ENCODE measurements at places on chromosomes 11 and 22.

DNA sequence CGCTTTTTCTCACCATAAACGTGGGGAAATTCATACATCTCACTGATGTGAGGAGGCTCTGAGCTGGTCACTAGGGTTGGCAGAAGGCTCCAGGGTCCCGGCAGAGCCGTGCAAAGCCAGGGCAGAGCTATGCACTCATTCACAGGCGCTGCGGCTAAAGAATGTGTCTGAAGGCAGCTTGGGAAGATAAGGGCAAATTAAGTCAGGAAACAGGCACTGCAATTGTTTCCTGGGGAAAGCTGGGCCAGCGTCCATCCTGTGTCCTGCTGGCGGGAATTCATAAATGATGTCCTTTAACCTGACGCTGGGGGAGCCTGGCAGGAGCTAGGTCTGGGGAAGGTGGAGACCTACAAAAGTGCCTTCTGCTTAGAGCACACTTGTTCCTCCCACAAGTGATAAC, 27.6 kb downstream of the PKNOX2 start:
- no peak for DNase-seq

- DNase-seq = no peak
Measured at GRCh38 chr22:50084080-50084477, 1.1 kb downstream of the MLC1 start.

- no peak for DNase-seq
Measured at GRCh38 chr11:57069942-57070341, 81.2 kb downstream of the OR5AK2 start.

DNA sequence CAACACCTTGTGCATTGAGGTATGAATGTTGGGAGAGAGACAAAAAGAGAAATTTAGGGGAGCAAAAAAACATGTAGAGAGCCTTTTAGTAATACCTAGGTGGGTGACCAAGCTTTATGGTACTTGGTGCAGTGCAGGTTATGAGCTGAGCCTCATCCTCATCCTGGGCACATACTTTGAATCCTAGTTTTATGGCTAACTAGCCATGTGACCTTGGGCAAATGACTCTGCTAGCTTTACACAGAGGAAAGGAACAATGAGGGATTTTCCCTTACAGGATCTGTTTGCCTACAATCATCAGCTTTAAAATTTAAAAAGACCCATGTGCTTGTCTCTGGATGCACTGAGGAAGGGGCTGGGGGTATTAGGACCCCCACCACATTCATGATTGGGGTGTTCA, 187.8 kb upstream of the ISX start:
- no peak for DNase-seq

DNA sequence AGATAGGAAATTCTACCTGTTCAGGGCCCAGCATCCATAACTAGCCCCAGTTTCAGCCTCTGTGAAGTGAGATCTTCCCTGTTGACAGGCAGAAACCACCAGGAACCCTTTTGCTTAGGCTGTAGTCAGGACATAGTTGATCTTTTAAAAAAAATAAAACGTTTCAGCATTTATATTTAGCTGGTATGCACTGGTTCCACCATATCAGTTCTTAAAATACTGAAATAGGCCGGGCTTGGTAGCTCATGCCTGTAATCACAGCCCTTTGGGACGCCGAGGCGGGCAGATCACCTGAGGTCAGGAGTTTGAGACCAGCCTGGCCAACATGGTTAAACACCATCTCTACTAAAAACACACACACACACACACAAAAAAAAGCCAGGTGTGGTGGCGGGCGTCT, 35.3 kb downstream of the GALNT18 start:
- DNase-seq = no peak

- DNase-seq = no peak
Measured at GRCh38 chr11:134333312-134333711, 1.5 kb downstream of the GLB1L2 start.

DNA sequence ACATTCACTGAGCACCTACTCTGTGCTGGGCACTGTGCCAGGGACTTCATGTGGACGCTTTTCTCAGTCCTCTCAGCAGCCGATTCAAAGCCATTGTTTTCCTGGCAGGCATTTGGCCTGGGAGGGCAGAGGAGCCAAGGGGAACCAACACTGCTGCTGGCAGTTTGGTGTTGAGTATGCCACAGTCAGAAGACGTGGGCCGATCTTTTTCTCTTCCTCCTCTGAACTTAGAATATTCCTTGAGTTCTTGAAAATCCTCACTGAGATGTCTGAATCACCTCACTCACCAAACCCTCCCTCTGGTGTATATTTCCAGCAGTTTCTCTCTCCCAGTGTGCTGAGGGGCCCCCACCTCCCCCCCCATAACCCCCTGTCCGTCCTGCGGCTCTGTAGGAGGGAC, 114.5 kb upstream of the CRYBB3 start:
- DNase-seq = no peak

GRCh38 chr22:39500101-39500500, 2.0 kb upstream of the MIEF1 start:
- DNase-seq = no peak

DNA sequence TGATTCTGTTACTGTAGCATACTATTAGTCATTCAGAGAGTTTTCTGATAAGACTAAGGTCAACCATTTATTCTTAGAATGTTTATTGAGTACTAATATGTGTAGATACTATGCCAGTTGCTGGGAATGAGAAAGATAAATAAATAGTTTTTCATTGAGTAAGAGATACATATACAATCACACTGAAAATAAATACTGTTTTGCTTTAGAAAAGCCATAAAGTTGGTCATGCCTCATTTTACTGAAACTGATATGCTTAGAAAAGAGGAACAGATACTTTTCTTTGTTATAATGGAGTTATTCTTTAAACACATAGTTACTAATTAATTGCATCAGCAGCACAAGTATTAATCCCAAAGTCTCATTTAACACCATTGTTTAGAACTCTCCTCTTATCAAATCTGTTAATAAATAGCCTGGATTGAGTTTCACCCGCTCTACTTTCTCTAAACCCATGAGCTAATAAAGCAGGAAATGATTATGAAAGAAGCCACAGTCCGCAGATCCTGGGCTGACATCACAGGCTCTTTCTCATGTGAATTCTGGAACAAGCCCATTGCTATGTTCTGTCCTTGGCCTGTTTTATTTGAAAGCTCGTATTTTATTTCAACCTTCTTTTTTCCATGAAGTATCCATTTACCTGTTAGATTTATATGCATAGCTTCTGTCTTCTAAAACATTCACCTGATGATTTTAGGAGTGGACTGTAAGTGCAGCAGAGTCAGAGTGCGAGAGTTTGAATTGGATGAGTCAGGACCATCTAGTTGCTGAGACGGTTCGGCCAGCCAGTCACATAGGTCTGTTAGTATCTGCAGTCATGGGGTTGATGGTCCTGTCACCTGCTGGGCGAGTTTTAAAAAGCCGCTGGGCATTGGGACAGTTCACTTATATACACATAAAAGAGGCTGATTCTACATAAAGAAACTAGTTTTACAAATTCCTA, 35.5 kb downstream of the PIWIL4 start:
- no peak for DNase-seq

DNA sequence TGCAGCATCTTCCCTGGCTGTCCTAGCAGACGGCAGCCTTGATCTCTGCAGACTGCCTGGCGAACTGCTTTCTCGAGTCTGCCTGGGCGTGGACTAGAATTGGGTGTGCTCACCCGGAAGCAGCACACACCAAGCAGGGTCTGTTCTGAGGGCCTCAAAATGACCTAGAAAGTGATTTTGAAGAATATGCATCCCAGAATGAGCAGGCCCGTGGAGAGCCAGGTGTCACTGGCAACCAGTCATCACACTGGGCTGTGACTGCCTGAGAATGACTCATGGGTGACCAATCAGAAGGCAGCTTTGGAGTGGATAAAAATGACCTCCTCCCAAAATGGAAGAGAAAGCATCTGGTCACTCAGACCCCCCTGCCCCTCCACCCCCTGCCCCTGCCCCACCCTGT, 114.9 kb upstream of the NECTIN1 start:
- DNase-seq = no peak

GRCh38 chr22:37211075-37211865, 1.0 kb downstream of the SSTR3 start:
- DNase-seq = no peak

DNA sequence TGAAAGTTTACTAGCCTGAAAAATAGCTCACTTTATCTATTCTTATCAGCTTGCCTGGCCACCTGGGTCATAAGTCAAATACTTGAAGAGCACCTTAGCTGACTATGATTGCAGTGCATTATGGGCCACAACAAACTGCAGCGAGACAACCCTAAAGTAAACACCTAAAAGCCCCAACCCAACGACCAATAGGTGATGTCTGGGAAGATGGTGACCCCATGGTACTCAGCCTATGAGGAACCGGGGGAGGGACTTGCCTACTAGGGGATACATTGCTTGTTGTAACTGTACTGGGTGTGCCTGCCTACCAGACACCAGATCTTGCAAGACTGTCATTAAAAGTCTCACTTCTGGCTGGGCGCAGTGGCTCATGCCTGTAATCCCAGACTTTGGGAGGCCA, 35.6 kb upstream of the APOBEC3A start:
- DNase-seq = no peak

- DNase-seq = no peak
Measured at GRCh38 chr11:117669062-117669461, 128.0 kb downstream of the DSCAML1 start.

DNA sequence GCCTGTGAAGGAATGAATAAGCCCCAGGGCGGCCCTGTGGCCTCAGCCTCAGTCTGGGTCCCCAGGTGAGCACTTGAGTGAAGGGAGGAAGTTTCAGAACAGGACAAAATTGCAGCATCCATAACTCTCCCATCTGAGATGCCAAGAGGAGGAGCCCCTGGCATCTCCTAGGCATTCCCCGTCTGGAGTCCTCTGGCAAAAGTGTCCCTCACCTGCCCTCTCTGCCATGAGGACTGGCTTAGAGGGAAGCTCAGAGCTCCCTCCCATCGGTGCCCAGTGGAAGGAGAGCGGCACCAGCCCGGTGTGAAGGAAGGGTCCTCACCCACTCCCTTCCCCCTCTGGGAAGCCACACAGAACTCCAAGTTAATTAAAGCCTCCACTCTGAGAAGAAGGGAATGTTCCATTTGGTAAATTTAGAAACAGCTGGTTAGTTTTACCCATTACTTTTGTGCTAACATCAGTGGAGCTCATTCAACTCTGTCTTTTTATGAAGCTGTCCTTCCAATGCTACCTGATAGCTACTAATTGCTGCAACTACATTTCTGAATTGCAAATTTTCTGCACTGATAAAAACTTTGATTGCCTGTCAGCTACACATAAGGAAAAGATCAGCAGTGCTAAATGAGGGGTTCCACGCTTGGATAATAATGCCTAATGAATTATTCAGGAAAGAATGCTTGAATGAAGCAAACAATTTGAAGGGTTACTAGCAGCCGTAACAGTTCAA, 123.3 kb upstream of the RCN1 start:
- DNase-seq = no peak

DNA sequence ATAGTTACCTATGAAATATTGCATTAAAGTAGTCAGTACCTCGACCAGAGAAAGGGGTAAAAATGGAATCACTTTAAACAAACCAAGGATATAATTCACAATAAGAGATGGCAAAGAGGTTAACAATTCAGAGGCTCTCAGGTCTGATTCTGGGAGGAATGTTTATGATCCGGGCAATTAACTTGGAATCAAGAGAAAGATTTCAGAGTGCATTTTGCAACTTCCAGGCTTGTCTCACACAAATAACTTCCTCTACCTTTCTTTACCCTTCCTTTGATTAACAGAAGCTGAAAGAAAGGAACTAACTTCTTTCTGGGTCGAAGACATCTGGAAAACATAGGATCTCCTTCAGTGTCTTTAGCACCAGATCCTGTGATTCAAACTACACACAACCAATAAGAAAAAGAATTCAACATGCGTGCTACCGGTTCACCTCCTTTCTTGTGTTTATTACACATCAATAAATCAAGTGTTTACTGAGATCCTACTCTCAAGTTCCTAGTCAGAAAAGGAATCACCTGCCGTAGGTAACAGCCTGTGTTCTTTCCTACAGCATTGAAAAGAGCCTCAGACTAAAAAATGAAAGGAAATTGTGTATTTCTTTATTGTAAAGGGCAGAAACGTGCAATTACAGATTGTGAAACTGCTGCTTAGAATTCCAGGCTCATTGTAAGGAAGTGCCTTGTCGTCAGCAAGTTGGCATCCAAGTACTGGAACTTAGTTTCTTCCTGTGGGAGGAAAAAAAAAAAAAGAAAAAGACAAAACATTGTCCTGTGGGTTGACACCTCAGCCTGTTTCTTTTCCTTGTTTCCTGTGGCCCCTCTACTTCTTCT, 29.5 kb downstream of the CARD18 start:
- no peak for DNase-seq
